ENCODE measurements at places on chromosomes 13 and 19.

DNA sequence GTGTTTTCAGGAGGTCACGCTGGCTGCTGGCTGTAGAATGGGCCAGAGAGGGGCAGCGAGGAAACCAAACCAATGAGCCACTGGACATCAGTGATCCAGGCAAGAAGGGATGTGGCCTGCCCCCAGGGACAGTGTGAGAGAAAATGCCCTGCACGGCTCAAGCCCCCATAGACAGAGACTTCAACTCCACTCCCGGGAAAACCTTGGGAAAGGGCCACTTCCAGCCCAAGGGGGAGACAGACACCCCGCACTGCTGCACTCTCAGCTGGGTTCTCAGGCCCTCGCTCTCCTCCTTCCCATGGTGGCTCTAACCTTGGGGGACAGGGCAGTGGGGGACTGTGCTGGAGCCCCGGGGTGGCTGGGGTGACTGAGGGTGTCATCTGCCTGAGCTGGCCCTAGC lies 172.0 kb downstream of the KATNAL1 start:
- no peak for DNase-seq

DNA sequence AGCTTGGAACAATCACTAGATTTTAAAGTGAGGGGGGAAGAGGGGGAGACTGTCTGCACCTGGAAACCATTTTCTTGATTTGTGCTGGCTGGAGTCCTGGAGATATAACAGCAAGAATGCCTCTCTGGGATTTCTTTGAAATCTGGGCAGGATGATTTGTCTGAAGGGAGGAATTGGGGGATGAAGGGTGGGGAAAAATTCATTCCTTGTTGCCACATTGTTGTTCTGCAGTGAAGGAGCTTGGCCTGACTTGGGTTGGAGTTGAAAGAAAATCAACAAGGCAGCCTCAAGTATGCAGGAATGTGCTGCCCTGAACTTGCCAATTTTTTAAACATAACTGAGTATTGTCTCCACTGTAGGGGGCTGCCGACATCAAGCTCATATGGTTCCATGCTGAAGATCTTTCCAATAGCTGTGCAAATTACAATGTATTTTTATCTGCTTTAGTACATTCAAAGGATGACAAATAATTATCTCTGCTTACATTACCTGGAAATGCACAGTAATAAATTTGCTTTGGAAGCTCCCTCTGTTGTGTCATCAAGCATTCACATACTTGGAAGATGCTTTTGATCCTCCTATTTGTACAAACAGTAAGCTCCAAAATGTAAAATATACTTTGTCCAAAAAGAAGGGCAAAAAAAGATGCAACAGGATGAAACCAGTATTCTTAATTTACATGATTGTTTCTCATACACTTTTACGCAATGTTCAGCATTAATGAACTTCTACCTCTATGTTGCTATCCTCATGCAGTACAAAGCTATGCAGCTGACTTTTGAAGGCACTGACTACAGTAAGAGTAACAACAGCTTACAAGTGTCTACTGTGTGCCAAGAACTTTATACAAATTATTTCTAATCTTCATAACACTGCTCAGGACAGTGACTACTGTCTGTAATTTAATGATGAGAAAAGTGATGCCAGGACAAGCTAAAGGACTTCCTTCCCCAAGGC lies 627.9 kb upstream of the KLF12 start:
- DNase-seq, result no peak

DNA sequence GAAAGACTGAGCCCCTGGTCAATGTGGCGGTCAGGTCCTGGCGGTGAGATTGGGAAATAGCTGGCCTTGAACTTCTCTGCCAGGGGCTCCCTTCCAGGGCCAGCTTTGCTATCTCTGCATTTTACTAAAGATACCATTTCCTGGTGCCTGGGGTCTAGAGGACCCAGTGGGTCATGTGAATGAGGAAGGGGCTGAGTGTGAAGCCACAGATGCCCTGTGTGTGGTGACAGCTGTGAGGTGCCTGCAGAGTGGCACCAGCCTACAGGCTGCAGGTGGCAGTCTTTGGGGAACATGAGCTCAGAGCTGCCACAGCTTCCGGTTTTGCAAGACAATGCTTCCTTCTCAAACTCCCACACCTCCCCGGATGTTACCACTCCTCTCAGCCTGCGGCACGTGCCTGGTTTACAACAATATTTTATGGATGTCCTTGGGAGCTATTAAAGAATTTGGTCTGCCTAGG lies 5.2 kb upstream of the MLNR start:
- peak; percentile 23 for DNase-seq

DNA sequence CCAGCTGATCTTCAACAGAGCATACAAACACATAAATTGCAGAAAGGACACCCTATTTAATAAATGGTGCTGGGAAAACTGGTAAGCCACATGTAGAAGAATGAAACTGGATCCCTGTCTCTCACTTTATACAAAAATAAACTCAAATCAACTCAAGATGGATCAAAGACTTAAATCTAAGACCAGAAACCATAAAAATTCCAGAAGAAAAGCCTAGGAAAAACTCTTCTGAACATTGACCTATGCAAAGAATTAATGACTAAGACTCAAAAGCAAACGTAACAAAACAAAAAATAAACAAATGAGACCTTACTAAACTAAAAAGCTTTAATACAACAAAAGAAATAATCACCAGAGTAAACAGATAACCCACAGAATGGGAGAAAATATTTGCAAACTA lies 74.5 kb upstream of the ABCC4 start:
- no peak for DNase-seq

DNA sequence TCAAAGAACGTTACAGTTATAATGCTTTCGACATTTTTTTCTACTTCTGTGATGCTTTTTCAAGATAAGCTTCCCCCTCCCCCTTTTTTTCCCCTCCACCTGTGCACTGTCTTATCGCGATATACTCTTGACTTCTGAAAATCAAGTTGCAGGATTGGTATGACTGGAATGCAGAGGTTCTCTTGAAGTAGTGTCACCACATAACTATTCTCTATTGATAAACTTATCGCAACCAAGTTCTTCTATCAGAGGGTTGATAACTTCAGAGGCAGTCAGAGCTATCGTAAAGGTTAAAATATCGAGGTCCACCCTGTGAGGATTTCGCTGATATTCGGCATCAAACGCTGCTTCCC lies 820 bp downstream of the EID2 start:
- DNase-seq, result no peak

- DNase-seq, result no peak
Observed at GRCh38 chr19:1109032-1109551, 5.3 kb downstream of the GPX4 start.

DNA sequence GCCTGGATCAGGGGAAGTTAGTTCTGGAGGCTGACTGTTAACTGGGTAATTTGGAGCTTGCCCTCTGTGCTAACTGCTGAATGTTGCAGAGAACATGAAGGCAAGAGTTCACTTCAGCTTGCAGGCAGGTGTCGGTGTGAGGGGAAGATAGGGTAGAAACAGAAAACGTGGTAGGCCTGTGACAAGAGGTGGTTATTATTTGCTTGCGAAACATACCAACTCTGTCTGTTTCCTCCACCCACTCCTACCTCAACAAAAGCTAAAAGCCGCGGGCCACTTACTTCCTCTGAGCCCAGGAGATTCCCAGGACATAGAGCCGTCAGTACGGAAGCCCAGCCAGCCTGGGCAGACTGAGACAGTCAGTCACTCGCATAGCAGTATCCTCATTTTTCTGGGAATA lies 119.2 kb upstream of the ABCC4 start:
- no peak for DNase-seq

DNA sequence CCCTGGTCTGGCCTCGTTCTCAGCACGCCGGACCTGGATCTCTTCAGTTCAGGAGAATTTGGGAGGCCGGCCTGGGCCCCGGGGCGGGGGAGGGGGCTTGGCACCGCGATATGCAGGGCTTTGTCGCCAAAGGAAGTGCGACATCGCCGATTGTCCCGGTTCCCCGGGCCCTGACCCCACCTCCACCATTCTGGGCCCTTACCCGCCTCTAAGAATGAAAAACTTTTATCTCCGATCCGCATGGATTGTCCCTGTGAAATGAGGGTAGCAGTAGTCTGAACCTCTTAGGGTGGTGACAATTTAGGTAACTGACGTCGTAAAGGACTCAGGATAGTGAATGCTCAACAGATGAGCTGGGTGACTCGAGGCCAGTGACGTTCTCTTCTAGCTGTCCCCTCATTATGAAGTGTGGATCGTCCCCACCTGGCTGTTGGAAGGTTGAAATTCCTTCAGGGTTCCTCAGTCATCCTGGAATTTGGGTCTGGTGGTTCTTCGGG lies 650 bp downstream of the DDA1 start:
- no peak for DNase-seq

DNA sequence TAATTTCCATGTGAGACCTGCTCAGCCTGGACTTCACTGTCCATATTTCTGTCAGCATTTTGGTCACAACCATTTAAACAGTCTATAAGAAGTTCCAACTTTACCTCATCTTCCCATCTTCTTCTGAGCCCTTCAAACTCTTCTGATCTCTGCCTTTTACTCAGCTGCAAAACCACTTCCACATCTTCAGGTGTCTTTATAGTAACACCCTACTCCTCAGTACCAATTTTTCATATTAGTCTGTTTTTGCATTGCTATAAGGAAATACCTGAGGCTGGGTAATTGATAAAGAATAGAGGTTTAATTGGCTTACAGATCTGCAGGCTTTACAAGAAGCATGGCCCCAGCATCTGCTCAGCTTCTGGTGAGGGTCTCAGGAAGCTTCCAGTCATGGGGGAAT lies 1648.9 kb upstream of the SLC10A2 start:
- DNase-seq, result no peak

GRCh38 chr19:50896591-50897190 lies 14.5 kb downstream of the KLK4 start:
- DNase-seq, result no peak

DNA sequence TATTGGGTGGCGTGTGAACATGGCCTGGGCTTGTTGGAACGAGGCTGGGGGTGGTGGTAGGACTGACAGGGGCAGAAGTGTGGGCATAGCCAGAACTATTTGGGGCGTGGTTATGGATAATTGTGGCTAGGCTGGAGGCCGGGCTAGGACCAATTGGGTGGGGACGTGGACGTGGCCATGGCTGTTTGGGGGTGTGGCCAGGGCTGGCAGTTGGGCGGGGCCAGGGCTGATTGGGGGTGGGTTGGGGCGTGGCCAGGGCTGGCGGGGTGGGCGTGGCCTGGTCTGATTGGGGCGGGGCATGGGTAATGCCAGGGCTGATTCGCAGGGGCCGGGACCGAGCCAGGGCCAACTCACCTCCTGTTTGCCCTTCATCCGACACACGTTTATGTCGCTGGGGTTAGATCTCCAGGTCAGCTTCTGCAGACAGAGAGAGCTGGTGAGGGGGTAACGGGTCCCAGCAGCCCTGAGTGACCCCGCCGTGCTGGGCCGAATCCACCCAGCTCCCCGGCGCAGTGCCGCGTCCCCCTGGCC lies 2.8 kb downstream of the SEMA6B start:
- no peak for DNase-seq

DNA sequence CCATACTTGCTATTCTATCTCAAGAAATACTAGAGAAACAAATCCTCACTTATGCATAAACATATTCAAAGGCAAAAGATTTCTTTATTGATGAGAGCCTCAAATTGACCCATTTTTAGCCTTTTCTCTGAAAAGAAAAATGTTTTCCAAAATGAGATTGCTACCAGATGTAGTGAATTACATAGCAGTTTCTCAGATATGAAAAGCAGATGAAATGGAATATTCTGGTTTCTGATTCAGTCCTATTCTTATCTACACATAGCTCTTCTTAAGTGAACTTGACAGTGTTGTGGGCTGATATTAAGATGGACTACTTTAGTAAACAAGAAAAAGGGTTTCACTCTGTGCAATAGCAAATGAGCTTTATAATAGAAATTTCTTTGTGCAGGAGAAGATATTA lies 183.5 kb downstream of the DNAJC15 start:
- no peak for DNase-seq

GRCh38 chr13:37136187-37136586 lies 30.7 kb upstream of the CSNK1A1L start:
- DNase-seq, result no peak

- peak; percentile 87 for DNase-seq
Observed at GRCh38 chr13:32116210-32116609, 84.6 kb downstream of the FRY start.

- DNase-seq, result no peak
Observed at GRCh38 chr19:41893899-41894298, 10.9 kb downstream of the ARHGEF1 start.

DNA sequence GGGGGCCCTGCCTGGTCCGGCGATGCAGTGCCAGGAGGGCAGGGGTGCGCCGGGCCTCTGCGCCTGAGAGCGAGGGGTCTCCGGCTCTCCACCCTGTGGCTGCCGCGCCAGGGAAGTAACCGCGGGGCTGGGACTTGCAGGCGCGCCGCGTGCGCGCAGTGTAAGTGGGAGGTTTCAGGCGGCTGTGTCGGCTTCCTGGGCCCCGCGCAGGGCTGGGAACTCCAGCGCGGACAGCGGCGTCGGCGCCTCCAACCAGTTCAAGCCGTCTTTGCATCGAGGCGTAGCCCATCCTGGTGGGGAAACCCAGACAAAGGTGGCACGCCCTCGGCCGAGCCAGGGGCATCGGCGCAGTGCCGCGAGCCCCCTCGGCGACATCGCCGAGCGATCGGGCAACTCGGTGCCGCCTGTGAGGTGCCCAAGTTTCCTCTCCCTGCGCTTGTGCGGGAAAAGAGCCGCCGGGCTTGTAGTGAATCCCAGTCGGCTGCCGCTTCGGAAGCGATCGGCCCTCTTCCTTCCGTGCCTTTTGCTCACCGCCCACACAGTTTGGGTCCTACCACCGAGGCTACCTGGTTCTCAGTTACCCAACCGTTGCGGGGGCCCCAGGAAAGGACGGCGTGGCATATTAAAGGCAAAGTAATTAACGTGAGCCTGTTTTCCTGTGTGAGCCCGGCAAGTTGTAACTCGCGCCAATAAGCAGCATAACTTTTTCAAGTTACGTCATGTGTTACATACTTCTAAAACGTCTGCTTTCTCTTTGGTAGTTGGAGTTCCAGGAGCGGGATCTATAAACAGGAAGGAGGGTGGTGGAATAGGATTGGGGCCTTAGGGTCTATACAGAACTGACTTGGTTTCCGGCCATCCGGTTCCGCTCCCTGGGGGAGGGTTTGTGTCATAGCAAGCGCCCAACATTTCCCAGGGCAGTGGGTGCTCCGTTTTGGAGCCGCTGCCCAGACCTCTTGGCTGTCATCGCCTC lies 1.2 kb downstream of the LRCH1 start:
- DNase-seq, result peak; percentile 82

DNA sequence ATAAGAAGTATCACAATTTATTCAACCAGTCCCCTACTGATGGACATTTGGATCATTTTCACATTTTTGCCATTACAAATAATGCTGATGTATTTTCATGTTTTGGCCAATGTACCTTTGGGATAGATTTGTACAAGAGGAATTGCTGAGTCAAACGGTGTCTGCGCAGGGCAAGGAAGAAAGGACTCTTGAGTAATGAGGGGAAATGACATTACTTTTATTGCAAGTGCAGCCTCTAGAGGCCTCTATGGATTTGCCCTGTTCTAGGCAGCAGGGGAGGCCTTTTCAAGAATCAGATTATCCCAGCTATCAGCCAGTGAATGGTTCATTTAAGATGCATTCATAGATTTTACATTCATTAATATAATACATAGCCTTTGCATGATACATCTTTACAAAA lies 32.9 kb upstream of the GTF3A start:
- DNase-seq, result no peak

Measured in bone marrow (tissue), 2 donors.